ENCODE measurements at places on chromosomes 13 and 19.
A peak's percentile ranks its signal among the peaks of the same experiment; 100 is the strongest.

DNA sequence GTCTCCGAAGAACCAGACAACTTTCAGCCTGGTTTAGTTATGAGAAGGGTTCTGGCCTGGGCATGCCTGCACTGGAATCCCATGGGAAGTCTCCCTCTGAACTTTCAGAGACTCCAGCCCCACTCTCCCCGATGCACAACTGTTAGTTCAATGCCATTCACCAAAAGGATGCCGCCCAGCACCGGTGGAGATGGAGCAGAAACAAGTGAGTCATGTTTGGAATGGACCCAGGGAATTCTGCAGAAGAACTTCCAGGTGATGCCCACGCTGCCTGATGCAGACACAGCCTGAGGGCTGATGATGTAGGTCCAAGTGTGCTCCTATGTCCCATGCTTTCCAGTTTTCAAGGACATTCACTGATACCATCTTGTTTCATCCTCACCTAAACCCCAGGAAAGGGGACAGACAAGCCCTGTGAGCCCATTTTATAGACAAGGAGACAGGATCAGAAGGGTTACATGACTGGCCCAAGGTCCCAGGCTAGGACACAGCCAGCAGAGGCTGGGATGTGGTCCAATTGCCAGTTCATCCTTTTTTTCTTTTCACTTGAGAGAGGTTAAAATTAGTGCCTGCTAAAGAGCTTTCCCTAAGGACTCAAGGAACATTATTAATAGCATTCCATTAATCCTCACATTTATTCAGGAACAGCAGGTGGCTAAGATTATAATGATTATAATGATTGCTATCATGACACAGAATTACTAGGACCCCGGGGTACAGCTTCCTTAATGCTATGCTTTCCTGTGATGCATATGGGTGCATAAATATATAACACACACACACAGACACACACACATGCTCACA is 39.5 kb downstream of the SIAH3 start:
- H3K4me3 ChIP-seq, result no peak overlapping the region
- no peak for DNase-seq
- H3K36me3 ChIP-seq, result no peaks in the 10 kb centered on the region
- peaks cover 4% of the 10 kb centered on the region for H3K4me1 ChIP-seq
- H3K27me3 ChIP-seq, result no peaks in the 10 kb centered on the region

DNA sequence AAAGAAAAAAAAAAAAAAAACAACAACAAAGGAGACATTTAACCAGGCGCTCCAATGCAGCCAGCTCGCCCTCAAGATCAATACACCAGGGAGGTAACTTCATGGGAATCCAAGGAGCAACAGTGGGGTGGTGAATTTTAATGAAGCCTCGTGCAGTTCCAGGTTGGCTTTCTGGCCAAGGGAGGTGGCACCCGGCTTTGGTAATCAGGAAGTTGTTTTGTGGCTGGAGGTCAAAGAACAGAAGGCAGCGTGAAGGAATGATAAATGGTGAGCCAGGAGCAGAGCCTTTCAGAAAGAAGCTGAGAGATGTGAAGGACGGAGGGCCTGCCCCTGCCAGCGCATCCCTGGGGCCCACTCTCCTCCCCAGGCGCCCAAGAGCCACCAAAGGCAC is 188.2 kb upstream of the TSC22D1 start:
- H3K36me3 ChIP-seq, result no peaks in the 10 kb centered on the region
- H3K27me3 ChIP-seq, result peaks cover 3% of the 10 kb centered on the region
- H3K27ac ChIP-seq, result no peak overlapping the region
- peaks cover 22% of the 10 kb centered on the region for H3K4me1 ChIP-seq
- H3K4me3 ChIP-seq, result no peak overlapping the region

DNA sequence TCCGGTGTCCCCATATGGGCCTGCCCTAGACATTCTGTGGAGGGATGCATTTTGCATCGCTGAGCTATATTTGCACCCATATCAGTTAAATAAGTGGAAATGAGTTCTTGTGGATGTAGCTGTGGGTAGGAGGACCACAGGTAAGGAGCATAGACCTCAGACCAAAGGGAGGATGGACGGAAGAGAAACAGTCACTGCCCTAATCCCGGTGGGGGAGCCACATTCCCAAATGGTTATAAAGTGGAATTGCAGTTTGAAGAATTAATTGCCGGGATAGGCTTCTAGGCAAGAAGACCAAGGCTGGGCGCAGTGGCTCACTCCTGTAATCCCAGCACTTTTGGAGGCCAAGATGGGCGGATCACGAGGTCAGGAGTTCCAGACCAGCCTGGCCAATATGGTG is 1.8 kb downstream of the SDHAF1 start:
- peak overlapping the region; percentile 93 for H3K27ac ChIP-seq
- peaks cover 45% of the 10 kb centered on the region for H3K4me1 ChIP-seq
- H3K4me3 ChIP-seq, result peak overlapping the region; percentile 95

GRCh38 chr13:78700121-78700910 is 41.4 kb upstream of the OBI1 start:
- peaks cover 42% of the 10 kb centered on the region for H3K27me3 ChIP-seq
- H3K4me1 ChIP-seq, result no peaks in the 10 kb centered on the region
- H3K4me3 ChIP-seq, result no peak overlapping the region
- no peak for DNase-seq
- no peaks in the 10 kb centered on the region for H3K36me3 ChIP-seq

- no peak overlapping the region for H3K4me3 ChIP-seq
- no peak overlapping the region for H3K27ac ChIP-seq
- H3K36me3 ChIP-seq, result peaks cover 23% of the 10 kb centered on the region
- no peaks in the 10 kb centered on the region for H3K27me3 ChIP-seq
These were observed 62.6 kb downstream of the KDM4B start for GRCh38 chr19:5031231-5032100.

GRCh38 chr13:113152984-113153809 is 5.3 kb upstream of the PROZ start:
- no peaks in the 10 kb centered on the region for H3K36me3 ChIP-seq
- peaks cover 14% of the 10 kb centered on the region for H3K27me3 ChIP-seq
- H3K4me1 ChIP-seq, result peaks cover 24% of the 10 kb centered on the region
- peak overlapping the region; percentile 76 for H3K27ac ChIP-seq
- peak; percentile 63 for DNase-seq

DNA sequence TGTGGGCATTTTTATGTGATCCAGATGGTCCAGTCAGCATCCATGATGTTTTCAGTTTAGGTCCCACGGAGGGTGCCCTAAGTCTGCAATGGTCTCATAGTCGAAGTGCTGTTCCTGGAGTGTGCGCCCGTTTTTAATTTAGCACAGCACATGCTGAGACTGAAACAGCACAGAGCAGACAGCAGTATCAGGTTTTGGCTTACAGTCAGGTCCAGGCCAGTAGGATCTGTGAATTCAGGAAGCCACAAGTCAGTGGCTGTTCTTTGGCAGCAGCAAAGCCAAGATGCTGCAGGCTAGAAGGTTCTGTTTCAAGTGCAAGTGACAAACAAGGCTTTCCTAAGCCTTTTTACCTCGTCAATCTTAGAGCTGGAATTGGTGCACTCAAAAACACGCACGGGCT is 18.3 kb downstream of the FBXO27 start:
- peaks cover 33% of the 10 kb centered on the region for H3K27me3 ChIP-seq
- no peak for DNase-seq
- no peak overlapping the region for H3K4me3 ChIP-seq
- H3K36me3 ChIP-seq, result no peaks in the 10 kb centered on the region

GRCh38 chr13:32883474-32883873 is 132.7 kb upstream of the KL start:
- H3K4me3 ChIP-seq, result no peak overlapping the region
- H3K27me3 ChIP-seq, result peaks cover 3% of the 10 kb centered on the region
- H3K36me3 ChIP-seq, result no peaks in the 10 kb centered on the region
- peaks cover 6% of the 10 kb centered on the region for H3K4me1 ChIP-seq

GRCh38 chr13:42807866-42808265 is 26.5 kb downstream of the FAM216B start:
- H3K4me1 ChIP-seq, result peaks cover 3% of the 10 kb centered on the region
- H3K36me3 ChIP-seq, result no peaks in the 10 kb centered on the region
- H3K4me3 ChIP-seq, result no peak overlapping the region
- no peak overlapping the region for H3K27ac ChIP-seq
- no peak for DNase-seq

GRCh38 chr19:46221981-46222610 is 7.4 kb upstream of the IGFL1 start:
- H3K27ac ChIP-seq, result no peak overlapping the region
- peaks cover 91% of the 10 kb centered on the region for H3K27me3 ChIP-seq
- no peaks in the 10 kb centered on the region for H3K36me3 ChIP-seq
- DNase-seq, result no peak
- H3K4me3 ChIP-seq, result no peak overlapping the region
- peaks cover 4% of the 10 kb centered on the region for H3K4me1 ChIP-seq

DNA sequence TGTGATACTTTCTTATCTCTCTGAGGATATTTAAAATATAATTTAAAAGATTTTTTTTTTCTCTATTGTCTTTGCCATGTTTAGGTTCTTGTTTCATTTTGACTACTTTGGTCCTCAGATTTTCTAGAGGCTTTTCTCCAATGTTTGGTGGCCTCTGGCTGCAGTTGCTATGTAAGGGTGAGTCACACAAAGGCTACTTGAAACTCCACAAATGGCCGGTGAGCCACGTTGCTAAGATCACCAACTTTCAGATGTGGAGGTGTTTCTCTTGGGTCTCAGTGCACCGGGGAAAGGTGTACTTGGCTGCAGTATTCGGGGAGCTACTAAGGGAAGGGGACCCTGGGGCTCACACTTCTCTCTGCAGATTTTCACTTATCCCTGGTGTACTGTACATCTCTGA is 248.1 kb downstream of the HS6ST3 start:
- no peak overlapping the region for H3K27ac ChIP-seq
- no peaks in the 10 kb centered on the region for H3K36me3 ChIP-seq
- no peak overlapping the region for H3K4me3 ChIP-seq
- DNase-seq, result no peak

DNA sequence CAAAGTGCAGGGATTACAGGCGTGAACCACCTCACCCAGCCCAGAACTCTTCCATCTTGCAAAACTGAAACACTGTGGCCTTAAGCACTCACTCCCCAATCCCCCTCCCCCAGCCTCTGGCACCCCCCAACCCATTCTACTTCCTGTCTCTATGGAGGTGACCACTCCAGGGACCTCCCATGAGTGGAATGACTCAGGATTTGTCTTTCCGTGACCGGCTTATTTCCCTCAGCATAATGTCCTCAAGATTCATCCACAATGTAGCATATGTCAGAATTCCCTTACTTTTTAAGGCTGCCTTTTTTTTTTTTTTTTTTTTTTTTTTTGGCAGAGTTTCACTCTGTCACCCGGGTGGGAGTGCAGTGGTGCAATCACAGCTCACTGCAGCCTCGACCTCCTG is 3.6 kb upstream of the F2RL3 start:
- H3K4me1 ChIP-seq, result peaks cover 7% of the 10 kb centered on the region
- DNase-seq, result no peak
- no peak overlapping the region for H3K27ac ChIP-seq
- H3K4me3 ChIP-seq, result no peak overlapping the region
- H3K36me3 ChIP-seq, result peaks cover 19% of the 10 kb centered on the region

DNA sequence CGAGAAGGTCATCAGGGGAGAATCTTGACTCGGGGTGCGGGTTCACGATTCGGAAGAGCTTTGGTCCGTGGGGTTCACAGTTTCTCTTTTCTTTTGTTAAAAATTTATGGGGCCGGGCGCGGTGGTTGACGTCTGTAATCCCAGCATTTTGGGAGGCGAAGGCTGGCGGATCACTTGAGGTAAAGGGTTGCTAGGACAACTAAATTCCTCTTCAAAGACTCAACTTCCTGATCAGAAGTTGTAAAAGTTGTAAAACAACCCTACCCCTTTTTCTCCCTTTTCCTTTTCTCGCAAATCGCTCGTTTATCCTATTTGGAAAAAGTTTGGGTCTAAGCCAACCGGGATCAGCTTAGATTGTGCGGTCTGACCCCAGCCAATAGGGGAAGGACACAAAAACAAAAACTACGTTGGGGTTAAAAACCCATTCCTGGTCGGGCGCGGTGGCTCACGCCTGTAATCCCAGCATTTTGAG is 673 bp downstream of the ZNF486 start:
- no peaks in the 10 kb centered on the region for H3K27me3 ChIP-seq
- no peak for DNase-seq
- H3K4me1 ChIP-seq, result peaks cover 38% of the 10 kb centered on the region
- peaks cover 55% of the 10 kb centered on the region for H3K36me3 ChIP-seq
- peak overlapping the region; percentile 93 for H3K27ac ChIP-seq

- no peaks in the 10 kb centered on the region for H3K27me3 ChIP-seq
- peak overlapping the region; percentile 57 for H3K4me3 ChIP-seq
- peaks cover 80% of the 10 kb centered on the region for H3K4me1 ChIP-seq
These were observed 10.3 kb downstream of the ACTN4 start for GRCh38 chr19:38657633-38658222.

DNA sequence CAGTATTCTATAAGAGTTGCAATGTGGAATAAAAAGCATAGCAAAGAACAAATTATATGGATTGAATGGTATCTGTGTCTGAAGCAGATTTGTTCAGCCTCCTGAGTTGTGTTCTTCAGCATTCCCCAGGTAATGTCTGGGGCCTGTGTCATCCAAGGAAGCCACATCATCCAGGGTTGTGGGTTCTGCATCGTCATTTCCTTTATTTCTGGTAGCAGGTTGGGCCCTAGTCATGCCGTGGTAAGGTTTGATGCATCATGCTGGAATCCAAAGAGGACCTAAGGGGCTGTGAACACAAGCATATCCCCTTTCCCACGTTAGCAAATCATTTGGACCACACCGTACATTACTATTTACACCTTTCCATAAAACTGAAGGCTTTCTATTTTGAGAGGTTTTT is 131.0 kb upstream of the ZNF91 start:
- no peaks in the 10 kb centered on the region for H3K4me1 ChIP-seq
- no peak for DNase-seq
- no peaks in the 10 kb centered on the region for H3K36me3 ChIP-seq
- no peaks in the 10 kb centered on the region for H3K27me3 ChIP-seq

DNA sequence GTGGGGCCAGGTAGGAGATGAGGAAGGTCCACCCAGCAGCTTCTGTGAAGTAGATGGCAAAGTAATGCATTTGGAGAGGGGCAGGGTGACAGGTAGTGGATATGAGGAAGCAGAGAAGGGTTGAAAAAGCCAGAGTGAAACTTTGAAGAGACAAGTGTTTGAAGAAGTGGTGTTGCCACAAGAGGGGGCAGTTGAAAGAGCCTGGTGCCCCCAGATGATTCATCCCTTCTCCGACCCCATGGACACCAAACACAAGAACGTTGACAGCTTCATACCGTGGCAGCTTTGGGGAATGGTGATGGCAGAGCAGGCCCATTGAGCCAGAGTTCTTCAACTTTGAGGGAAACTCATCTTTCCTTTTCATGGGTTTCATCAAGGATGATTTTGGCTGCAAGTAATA is 19.9 kb downstream of the IFNL3 start:
- H3K27me3 ChIP-seq, result peaks cover 14% of the 10 kb centered on the region
- H3K4me3 ChIP-seq, result no peak overlapping the region
- no peaks in the 10 kb centered on the region for H3K4me1 ChIP-seq
- no peak for DNase-seq

DNA sequence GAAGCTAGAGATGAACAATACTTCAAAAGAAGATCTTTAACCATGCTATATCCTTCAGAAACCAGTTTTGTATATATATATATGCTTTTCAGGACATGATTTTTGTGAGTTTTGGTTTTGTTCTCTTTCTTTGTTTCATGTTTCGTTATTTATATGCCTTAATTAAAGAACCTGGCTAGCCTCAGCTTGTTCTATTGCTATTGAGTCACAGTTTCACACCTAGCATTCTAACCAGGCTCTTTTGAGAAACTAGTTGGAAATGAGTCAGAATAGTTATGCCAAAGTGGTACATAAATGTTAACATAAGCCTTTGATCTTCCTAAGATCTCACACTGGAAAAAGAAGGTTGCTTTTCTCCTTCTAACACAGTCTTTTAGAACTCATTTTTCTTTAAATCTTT is 1925.2 kb downstream of the OLFM4 start:
- H3K4me1 ChIP-seq, result no peaks in the 10 kb centered on the region
- no peaks in the 10 kb centered on the region for H3K36me3 ChIP-seq
- H3K4me3 ChIP-seq, result no peak overlapping the region
- H3K27me3 ChIP-seq, result no peaks in the 10 kb centered on the region
- H3K27ac ChIP-seq, result no peak overlapping the region

- H3K4me3 ChIP-seq, result no peak overlapping the region
- no peak for DNase-seq
These were observed 5.3 kb downstream of the F2RL3 start for GRCh38 chr19:16894080-16894479.

GRCh38 chr13:20001366-20002190 is 43.1 kb downstream of the ZMYM2 start:
- peaks cover 48% of the 10 kb centered on the region for H3K4me1 ChIP-seq
- peak overlapping the region; percentile 4 for H3K27ac ChIP-seq
- H3K36me3 ChIP-seq, result peaks cover 84% of the 10 kb centered on the region
